ENCODE measurements at places on chromosomes 13 and 19.

GRCh38 chr19:3964256-3965194, 6.4 kb downstream of the DAPK3 start:
- no peak for DNase-seq

- no peak for DNase-seq
These were observed 32.0 kb upstream of the TMEM255B start for GRCh38 chr13:113726961-113727411.

- DNase-seq = no peak
These were observed 1.6 kb downstream of the JAK3 start for GRCh38 chr19:17846146-17846545.

GRCh38 chr19:2603334-2603733, 99.2 kb downstream of the GNG7 start:
- DNase-seq = no peak

GRCh38 chr19:4326837-4327251, 11.8 kb downstream of the STAP2 start:
- peak; percentile 37 for DNase-seq

DNA sequence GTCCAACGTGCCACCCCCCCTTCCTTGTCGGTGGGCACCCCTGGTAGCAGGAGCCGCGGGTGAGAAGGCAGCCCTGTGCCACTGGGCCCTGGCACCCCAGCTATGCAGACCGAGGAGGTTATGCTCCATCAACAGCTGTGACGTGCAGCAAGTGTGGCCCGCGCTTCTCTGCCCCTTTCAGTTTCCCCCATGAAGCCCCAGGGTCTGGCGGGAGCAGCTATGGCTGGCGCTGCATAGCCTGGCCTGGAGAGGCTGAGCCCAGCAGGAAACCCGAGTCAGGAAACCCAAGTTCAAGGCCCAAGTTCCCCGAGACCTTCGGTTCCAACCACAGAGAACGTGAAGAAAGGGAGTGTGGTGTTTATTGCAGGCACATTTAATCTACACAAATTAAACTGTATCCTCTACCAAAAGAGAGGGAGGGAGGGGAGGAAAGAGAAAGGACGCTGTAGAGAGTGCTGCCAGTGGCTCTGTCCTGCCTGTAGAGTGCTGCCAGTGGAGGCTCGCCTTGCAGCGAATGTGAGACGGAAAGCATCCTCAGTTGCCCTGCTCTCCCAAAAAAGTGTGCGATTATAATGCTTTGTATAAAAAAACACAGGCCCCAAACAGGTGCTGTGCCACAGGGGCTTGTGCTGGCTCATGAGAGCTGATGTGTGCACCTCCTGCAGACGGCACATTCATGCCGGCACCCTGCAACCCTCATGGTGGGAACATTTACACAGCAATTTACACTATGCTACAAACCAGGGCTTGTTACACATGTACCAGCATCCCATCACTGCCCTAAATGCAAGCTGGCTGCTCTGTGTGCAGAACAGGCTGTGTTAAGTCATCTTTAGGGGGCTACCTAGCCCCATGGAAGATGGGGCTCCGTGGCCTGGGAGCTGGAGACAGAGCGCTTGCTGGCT, 16.3 kb downstream of the POP4 start:
- DNase-seq = peak; percentile 51

DNA sequence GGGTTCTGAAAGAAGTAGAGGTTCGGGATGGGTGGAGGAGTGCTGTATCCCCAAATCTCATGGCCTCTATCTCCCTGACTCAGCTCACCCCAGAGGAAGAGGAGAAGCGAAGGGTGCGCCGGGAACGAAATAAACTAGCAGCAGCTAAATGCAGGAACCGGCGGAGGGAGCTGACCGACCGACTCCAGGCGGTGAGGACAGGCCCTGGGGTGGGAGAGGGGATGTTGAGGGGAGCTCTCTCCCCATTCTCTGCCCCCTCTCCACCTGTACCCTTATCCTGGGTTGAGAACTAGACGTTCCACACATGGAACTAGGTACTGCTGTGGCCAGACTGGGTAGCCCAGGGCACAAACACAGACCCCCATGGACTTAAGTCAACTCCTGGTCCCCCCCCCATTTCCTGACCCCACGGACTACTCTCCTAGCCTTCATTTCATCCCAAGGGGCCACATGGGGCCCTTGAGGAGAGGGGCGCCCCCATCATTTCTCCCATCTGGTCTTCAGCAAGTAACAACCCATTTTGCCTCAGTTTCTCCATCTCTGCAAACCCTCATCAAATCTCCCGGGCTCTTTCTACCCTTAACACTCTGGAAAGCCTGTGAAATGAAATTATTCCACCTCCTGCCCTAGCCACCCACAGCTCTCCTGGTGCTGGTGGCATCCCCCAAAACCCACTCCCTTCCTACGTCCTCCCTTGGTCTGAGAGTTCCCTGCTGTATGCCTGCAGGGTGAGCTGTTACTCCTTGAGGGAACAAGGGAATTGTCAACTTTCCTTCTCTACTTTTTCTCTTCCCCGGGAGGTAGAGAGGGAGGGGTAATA, 3.5 kb downstream of the FOSB start:
- no peak for DNase-seq

DNA sequence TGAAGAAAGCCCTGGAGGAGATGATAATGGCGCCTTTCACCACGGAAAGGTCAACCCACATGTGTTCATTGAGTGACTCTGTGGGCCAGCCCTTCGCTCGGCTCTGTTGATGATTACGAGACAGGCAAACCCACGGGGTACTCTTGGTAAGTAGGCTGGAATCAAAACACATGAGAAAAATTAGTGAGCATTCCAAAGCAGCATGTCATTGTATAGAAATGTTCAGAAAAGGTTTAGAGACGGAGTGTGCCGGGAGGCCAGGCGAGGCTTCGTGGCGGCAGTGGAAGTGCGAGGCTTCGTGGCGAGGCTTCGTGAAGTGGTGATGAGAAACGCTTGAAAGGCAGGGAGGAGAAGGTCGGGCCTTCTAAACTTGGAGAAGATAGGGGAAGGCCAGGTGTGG, 144.3 kb downstream of the ZNF536 start:
- DNase-seq = no peak

GRCh38 chr13:109329175-109329574, 457.2 kb downstream of the IRS2 start:
- no peak for DNase-seq

All from activated naive CD8-positive, alpha-beta T cell treated with anti-CD3 and anti-CD28 coated beads, Interleukin-2, amount 50 U/mL, for 24 hours (primary cell).